Panc1 (cell line): ENCODE measurements at places on chromosomes 12 and 14.
A peak's percentile ranks its signal among the peaks of the same experiment; 100 is the strongest.

DNA sequence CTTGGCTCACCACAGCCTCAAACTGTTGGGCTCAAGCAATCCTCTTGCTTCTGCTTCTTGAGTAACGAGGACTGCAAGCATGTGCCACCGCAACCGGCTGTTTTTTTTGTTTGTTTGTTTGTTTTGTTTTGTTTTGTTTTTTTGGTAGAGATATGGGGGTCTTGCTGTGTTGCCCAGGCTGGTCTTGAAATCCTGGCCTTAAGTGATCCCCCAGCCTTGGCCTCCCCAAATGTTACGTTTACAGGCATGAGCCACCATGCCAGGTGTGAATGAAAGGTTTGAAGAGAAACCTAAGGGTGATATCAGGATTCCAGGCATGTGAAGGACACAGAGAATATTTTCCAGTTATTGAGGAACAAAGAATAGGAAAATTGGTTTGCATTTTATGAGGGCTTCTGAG, 45.0 kb downstream of the ANO6 start:
- peaks cover 84% of the 10 kb centered on the region for H3K4me1 ChIP-seq
- H3K27me3 ChIP-seq: no peaks in the 10 kb centered on the region

DNA sequence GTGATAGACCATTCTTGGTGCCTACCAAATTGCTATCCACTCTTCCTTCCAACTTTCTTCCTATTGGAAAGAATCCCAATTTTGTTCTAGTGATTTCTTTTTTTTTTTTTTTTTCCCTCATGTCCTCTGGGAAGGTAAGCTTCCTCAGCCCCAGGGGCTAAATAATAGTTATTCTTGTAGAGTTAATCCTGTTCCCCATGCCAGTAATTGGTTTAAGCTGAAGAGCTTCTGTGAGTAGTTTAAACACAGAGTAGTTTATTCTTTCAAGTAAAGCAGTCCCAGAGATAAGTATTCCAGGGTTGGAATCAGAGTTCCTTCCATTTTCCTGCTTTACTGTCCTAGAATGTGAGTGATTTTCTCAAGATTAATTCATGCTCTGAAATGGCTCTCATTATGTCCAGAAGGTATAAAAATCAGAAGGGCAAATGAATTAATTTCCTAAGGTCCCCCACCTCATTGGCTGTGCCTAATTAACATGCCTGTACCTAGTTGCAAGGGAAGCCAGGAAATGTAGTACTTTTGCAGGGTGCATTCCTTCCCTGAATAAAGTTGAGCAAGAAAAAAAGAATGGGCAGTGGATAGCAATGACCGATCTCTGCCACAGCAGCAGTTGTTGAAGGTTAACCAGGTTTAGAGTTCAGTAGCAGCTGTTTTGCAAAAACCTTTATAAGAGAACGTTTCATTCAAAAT, 97.8 kb downstream of the PLEKHA5 start:
- no peaks in the 10 kb centered on the region for H3K27me3 ChIP-seq
- no peaks in the 10 kb centered on the region for H3K4me1 ChIP-seq
- H3K27ac ChIP-seq: no peak overlapping the region
- no peak overlapping the region for H3K4me3 ChIP-seq

GRCh38 chr12:110531741-110532333, 29.7 kb downstream of the RAD9B start:
- DNase-seq: no peak
- no peak overlapping the region for H3K4me3 ChIP-seq
- no peaks in the 10 kb centered on the region for H3K4me1 ChIP-seq
- no peak overlapping the region for H3K27ac ChIP-seq
- no peaks in the 10 kb centered on the region for H3K27me3 ChIP-seq

DNA sequence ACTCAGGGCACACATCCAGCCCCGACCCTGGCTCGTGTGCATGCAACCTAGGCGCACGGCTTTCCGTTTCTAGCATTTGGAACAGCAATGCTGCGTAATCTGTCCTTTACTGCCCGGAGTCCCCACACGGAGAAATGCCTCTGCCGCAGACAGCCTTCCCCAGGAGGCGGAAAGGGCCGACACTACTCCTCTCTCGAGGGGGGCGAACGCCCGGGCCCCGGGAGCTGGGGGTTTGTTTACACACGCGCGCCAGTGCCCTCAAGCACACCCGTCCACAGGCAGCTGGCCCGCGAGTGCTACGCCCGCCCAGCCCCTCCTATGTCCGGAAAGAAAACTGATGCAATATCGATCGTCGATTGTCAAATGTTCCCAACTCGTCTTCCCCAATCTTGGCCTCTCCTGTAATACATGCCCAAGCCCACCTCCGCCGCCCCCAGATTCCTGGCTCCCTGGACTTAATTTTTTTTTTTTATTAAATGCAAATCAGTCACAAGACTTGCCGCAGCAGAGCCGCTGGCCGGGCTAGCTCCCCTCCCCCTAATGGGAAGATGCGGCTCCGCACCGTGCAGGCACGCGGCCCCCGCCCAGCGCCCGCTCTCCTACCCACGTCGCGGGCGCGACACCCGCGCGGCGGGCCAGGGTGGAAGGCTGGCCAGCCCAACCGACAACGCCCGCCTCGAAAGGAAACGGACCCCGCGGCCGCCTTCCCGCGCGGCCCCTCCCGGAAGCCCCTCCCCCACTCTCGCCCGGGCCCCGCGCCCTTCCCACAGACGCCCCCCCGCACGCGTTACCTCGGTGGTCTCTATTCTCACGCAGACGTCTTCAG, 642 bp downstream of the SLC38A2 start:
- DNase-seq: no peak
- H3K36me3 ChIP-seq: peaks cover 54% of the 10 kb centered on the region
- peak overlapping the region; percentile 99 for H3K4me3 ChIP-seq
- H3K27me3 ChIP-seq: no peaks in the 10 kb centered on the region

DNA sequence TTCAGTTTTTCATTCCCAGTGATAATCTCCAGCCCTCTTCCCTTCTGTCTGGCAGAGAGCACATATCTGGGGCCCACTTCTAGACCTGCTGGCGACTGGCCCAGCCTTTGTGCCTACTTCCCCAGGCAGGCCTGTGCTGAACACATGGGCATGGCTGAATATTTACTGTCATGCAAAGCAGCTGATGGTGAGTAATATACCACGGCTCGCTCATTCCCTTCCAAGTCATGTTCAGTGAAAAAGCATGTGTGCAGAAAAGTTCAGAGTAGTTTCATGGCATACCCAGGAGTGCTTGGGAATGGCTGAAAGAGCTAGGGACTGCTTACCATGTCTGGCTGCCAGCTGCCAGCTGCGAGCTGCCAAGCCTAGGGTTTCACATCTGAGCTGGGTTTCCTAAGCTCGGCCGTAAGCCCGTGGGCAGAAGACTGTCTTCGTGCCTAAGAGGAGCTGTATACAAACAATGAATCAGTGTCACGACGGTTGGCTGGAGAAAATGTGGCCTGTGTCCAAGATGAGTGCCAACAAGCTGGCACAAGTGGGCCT, 179.9 kb upstream of the PELI2 start:
- DNase-seq: no peak
- H3K36me3 ChIP-seq: no peaks in the 10 kb centered on the region
- H3K27ac ChIP-seq: no peak overlapping the region
- no peaks in the 10 kb centered on the region for H3K27me3 ChIP-seq
- H3K4me3 ChIP-seq: no peak overlapping the region

DNA sequence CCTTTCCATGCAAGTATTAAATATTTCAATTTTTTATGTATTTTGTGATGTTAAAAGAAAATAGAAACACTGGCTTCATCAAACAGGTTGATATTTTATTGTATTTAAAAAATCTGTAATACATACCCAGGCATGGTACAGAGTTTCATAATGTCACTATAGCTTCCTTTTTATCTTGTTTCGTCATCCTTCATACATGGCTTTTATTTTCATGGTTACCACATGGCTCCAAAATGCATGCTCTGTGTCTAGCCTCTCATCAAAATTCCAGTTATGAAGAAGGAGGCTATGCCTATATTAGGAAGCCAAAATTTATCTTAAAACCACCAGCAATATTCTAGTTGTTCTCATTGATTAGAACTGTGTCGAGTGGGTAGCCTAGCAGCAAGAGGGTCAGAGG, 464.8 kb downstream of the BTG1 start:
- H3K36me3 ChIP-seq: no peaks in the 10 kb centered on the region
- no peaks in the 10 kb centered on the region for H3K27me3 ChIP-seq
- no peak overlapping the region for H3K27ac ChIP-seq
- no peaks in the 10 kb centered on the region for H3K4me1 ChIP-seq
- H3K4me3 ChIP-seq: no peak overlapping the region
- no peak for DNase-seq

DNA sequence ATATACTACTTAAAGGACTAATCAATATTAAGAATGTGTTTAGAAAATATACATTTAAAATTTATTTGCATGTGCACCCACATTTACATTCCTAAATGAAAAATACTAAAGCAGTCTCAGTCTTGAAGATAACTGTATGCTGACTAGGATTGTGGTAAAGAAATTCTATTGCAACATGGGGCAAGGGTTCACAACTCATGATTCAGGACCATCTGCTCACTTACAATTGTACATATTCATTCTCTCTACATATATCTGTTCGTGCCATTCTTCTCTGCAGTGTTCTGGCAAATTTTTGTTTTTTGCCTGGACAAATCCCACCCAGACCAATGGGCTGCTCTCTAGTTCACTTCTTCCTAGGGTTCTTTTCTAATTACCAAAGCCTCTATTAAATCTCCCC, 417.2 kb upstream of the NOVA1 start:
- no peaks in the 10 kb centered on the region for H3K36me3 ChIP-seq
- H3K27me3 ChIP-seq: no peaks in the 10 kb centered on the region
- no peak overlapping the region for H3K4me3 ChIP-seq
- H3K27ac ChIP-seq: no peak overlapping the region
- no peak for DNase-seq
